ENCODE measurements at places on chromosomes 13 and 19.

DNA sequence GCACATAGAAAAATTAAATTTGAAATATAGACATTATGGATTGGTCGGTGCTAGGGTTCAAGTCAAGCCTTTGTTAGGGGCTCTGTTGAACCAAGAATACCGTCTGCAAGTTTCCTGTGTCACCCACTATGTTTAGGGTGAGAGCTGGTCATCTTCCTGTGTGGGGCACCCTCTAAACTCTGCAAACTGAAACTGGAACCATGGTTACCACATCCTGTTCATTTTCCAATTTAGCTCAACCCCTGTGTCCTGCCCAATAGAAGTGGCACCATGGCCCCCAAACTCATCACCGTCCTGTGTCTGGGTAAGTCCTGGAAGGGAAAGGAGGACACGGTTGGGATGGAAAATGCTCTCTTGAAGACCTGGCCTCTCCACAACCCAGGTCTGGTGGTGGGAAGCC, 29.9 kb downstream of the LAIR2 start:
- no peak for DNase-seq

DNA sequence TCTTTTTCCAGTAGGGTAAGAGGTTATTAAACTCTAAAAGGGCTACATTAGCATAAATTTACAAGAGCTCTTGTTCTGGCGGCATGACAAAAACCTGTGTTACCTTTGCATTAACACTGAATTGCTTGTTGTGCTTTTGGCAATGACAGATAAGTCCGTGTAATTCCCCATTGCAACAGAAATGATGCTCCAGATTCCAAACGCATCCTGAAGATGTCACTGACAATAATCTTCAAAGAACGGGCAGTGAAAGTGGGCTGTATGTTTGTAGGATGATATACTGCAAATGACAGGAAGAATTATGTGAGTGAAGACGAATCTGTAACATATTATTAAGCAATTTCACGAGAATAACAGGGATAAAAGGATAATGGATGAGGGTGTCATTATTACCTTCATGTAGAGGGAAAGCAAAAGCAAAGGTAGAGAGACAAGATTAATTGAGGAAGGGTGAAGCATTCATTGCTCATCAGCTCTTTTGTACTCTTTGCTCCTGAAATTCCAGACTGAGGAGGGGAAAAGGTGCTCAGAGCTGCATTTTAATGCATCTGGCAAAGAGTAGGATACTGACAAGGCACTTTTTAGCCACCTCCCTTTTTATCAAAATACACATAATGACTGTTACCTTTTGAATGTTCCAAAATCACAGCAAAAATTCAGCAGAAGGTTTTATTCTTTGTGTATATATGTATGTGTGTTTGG, 38.5 kb upstream of the MAB21L1 start:
- DNase-seq, result no peak

GRCh38 chr19:37867831-37868230, 38.6 kb downstream of the WDR87 start:
- no peak for DNase-seq

DNA sequence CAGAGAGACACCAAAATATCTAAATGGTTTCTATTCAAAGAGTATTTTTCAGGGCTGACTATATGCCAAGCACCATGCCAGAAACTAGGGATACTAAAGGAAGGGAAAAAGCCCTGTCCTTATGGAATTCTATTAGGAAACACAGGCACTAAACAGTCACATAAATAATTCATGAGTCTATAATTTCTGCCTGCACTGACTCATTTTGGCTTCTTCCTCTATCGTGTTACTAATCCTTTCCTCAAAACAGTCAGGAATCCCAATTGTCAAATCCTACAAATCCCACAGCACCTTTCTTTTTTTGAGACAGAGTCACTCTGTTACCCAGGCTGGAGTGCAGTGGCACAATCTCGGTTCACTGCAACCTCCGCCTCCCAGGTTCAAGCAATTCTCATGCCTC, 29.2 kb downstream of the XPO4 start:
- DNase-seq, result no peak

DNA sequence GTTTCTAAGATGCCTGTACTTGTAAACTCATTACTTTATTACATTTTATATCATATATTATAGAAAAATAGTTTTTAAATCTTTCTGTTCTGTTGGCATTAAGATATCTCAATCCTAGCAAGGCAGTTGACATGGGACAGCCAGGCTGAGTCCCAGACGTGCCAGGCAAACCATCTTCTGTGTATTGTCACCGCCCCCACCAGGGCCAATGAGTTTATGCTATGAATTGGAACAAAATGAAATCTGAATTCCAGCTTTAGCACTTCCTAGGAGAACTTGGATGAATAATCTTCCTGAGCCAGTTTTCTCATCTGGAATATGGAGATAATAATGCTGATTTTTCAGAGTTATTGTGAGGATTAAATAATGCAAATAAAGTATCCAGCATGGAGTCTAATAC, 79.9 kb upstream of the GSX1 start:
- no peak for DNase-seq

GRCh38 chr13:26999499-26999898, 172.1 kb downstream of the USP12 start:
- DNase-seq, result no peak

GRCh38 chr13:79451500-79451962, 29.4 kb upstream of the NDFIP2 start:
- peak; percentile 85 for DNase-seq

- DNase-seq, result no peak
These were observed 5.6 kb upstream of the KEAP1 start for GRCh38 chr19:10508707-10509106.

- DNase-seq, result peak; percentile 83
These were observed at the start of gene RABAC1 for GRCh38 chr19:41959056-41960053. Gene RABAC1, minus strand, starts transcription at chr19:41959321. Its CDS starts 29 bp downstream, at chr19:41959292.

GRCh38 chr19:35049456-35049855, 7.9 kb downstream of the HPN start:
- DNase-seq, result no peak
